Stimulated activated CD8-positive, alpha-beta memory T cell treated with anti-CD3 and anti-CD28 coated beads, Interleukin-4, amount 100 ng/mL, for 4 hours (primary cell): ENCODE measurements at places on chromosomes 2 and 18.

DNA sequence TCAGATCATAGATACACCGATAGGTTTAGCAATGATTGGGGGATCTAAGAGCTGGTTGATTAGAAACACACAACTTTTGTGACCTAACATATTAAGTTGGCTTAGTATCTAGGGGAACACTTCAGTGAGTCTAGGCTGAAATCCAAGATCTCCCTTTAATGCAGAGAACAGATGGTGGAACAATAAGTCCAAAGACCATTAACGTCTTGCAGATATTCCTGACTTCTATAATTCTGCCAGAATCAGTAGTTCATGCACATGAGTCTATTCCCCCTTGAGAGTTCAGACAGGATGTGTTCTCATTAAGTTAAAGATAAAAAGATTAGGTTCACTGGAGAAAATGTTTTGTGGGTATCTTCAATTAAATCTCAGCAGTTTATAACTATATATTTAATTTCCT lies 506.5 kb downstream of the TSN start:
- DNase-seq = no peak

DNA sequence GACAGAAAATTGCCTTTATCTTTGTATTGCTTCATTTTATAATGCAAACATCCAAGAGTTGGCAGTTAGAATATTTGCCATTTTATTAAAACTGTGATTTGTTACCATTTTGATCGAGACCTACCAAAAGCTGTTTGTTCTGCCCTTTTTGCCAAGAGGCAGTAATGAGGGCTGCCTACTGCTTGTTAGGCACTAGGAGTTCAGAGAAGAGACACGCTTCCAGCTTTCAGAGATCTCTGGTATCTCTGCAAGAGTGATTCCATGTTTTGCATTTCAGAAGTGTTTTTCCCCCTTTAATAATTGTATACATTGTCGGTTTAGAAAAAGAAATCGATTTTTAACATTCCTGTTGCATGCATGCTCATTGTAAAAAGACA lies 628 bp downstream of the MRPL30 start:
- DNase-seq = no peak

DNA sequence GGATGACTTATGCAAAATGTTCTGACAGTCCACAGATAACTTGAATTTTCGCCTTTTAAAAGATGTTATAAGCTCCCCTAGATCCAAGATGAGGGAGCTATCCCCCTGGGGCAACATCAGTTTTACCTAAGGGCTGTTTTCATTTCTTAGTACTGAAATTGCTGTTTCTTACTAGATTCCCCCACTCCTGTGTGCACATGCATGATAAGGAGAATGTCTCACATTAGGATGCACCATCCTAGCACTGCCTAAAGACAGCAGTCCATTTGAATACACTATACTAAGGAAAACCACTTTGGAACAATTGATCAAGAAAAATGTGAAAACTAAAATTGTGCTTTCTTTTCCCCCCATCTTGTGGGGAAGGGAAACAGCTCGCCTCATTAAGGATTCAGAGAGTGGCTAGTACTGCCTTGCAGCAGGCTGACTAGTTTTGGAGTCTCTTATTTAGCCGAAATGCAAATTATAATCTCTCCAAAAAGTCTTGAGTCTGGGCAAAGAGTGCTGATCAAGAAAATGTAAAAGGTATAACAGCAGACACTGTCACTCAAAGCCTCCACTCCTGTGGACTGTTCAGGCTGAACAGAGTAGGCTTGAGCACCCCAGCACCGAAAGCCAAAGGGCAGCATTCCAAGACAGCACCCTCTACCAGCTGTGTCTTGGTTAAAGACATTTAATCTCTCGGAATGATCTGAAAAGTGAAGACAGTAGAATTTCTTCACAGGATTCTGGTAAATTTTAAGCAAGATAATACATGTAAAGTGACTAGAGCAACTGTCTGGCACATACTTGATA lies 65.0 kb downstream of the ZNF385B start:
- DNase-seq = no peak

- no peak for DNase-seq
Measured at GRCh38 chr2:201618744-201619662, 24.3 kb downstream of the TMEM237 start.

GRCh38 chr2:8541223-8541622 lies 140.6 kb upstream of the ID2 start:
- DNase-seq = no peak

DNA sequence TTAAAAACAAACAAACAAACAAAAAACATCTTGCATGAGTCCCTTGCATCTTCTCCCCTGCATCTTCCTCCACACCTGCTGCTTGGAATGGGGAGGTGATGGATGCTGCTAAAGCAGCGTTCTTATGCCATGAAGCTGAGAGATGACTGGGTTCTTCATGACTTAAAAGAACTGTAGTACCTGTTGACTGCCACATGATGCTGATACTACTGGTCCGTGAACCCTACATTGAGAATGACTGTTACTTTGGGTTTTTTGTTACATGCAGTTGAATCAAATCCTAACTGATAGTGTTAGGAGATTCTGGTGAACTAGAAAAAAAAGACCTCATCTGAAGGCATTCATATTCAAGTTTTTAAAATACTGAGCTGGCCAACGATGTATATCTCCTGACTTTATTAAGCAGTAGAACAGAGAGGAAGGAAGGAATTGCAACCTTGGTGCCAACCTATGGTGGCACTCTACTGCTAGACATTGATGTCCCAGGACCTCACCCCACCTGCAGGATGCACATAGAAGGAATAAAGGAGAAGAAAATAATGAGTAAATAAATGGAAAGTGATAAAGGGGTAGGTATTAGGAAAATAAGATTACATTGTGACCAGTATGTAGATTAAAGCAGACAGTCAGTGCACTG lies 63.2 kb upstream of the SPAG16 start:
- no peak for DNase-seq

GRCh38 chr18:77095391-77096371 lies 36.9 kb downstream of the MBP start:
- DNase-seq = no peak

GRCh38 chr18:33960417-33960816 lies 264.3 kb downstream of the NOL4 start:
- no peak for DNase-seq

DNA sequence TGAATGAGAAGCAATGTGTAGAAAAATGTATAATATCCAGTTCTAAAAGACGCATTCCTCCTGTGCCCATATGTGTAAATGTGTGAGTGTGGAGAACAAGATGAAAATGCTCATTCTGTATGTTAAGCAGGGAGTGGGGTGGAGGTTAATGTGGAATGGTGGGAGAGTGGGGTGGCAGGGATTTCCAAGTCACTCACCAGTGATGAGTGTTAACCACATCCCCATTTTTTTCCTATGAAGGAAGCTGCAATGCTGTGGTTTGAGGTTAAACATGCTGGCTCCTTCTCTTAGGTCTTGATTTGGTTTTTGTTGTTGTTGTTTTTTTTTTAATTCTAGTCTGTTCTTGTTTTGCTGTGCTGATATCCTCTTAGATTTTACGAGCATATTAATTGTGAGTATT lies 169.4 kb downstream of the NEDD4L start:
- DNase-seq = no peak

- DNase-seq = no peak
Measured at GRCh38 chr2:28648147-28648546, 103.5 kb upstream of the PPP1CB start.

GRCh38 chr2:181131584-181131983 lies 151.2 kb downstream of the UBE2E3 start:
- DNase-seq = no peak

DNA sequence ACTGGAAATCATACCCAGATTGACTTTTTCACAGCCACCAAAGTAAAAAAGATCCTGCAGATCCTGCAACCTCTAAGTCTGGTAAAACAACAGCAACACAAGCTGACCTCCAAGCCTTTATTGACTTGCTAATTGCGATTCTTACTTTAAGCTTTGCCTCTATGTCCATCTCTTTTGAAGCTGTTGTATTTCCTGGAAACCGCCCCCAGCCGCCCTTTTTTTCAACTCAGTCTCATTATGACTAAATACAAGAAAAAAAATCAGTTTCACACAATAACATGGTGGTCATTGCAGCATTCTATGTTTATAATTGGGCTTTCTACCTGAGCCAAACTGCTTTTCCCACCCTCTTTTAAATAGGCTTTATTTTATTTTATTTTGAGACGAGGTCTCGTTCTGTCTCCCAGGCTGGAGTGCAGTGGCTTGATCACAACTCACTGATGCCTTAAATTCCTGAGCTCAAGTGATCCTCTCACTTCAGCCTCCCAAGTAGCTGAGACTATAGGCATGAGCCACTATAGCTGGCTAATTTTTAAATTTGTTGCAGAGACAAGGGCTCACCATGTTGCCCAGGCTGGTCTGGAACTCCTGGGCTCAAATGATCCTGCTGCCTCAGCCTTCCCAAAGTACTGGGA lies 76.2 kb downstream of the MOGAT1 start:
- DNase-seq = no peak

GRCh38 chr18:68509902-68510301 lies 205.0 kb downstream of the TMX3 start:
- no peak for DNase-seq

DNA sequence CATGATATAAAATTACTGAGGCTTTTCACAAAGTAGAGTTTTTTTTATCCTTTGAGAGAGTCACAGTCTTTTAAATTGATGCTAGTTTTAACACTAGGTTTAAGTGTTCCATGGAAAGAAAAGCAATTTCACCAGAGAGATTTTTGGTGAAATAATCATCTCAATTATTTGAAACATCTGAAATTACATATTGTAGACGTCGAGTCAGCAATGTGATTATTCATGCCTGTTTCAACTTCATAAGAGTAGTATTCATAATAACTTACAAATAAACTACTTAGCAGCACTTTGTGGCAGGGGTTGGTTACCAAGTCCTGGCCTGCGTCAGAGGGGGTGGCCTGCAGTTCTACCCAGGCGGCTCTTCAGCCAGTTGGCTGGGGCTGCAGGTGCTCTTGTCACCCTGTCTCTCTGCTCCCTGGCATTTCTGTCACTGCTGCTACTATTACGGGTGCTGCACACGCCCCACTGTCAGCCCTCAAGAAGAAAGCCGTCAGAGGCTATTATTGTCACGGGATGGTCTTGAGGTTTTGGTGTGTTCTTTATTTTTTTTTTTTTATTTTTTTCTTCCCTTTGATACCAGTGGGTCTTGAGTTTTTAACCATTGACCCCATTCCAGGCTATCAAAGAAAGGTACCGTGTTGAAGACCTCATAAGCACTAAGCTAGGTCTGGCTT lies 50.4 kb downstream of the MALT1 start:
- DNase-seq = no peak

DNA sequence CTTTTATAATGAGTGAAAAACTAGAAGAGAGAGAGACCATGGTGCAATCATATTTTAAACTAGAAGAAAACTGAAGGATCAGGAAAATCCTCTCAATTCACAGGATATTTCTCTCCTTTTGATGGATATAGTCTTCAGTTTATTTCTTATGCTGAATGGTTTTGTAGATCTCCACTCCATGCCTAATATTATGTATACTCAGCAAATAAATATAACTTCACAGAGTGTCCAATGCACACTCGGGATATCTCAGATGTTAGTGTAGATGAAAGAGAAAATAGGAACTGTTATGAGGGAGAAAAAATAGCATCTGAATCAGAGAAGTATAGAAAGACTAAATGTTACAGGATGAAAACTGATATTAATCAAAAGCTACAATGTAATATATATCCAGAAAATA lies 1324.5 kb upstream of the PIK3C3 start:
- no peak for DNase-seq

- no peak for DNase-seq
Measured at GRCh38 chr2:23359631-23360567, 25.1 kb upstream of the KLHL29 start.
